ENCODE measurements at places on chromosomes 2 and 18.

- no peaks in the 10 kb centered on the region for H3K27me3 ChIP-seq
- H3K4me1 ChIP-seq: peaks cover 15% of the 10 kb centered on the region
- H3K27ac ChIP-seq: no peak overlapping the region
- no peak for DNase-seq
These were observed 3.6 kb downstream of the LDLRAD4 start for GRCh38 chr18:13221869-13222855.

DNA sequence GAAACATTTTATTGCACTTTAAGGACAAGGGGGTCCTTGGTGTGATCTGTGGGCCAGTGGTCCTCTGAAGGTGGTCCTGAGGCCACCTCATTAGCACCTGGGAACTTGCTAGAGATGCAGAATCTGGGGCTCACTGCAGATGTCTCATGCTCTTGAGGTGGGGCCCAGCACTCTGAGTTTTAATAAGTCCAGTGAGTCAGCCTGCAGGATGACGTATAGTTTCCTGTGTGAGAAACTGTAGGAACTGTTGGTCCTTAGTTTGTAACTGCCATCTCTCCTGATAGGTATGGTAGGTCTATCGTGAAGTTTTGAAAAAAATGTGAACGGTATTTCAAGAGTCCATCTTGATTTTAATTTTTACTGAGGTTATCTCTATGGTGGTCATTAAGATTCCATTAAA is 2.8 kb downstream of the TRPM8 start:
- no peaks in the 10 kb centered on the region for H3K4me1 ChIP-seq
- H3K36me3 ChIP-seq: no peaks in the 10 kb centered on the region
- H3K27me3 ChIP-seq: peaks cover 13% of the 10 kb centered on the region
- H3K4me3 ChIP-seq: no peak overlapping the region

DNA sequence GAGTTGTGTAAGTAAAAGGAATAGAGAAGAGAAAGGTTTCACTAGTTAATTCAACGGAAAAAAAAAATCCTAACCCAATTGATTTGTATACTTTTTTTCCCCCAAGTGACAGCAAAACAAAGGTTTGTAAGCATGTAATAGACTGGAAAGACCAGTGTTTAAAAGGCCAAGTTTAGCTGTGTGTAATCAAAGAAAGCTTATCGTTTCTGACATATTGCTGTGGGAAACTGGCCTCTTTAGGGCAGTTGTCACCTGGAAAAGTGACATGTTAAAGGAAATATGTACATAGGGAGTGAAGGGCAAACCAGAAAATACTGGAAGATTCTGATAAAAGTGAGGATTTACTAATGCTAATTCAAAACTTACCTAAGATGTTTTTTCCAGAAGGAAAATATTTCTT is 45.9 kb upstream of the EPHA4 start:
- no peaks in the 10 kb centered on the region for H3K36me3 ChIP-seq
- no peaks in the 10 kb centered on the region for H3K27me3 ChIP-seq
- no peak for DNase-seq

GRCh38 chr18:74480149-74480651 is 16.0 kb upstream of the CNDP2 start:
- no peak for DNase-seq
- H3K4me1 ChIP-seq: no peaks in the 10 kb centered on the region
- H3K4me3 ChIP-seq: no peak overlapping the region
- H3K27ac ChIP-seq: no peak overlapping the region
- H3K27me3 ChIP-seq: peaks cover 2% of the 10 kb centered on the region

GRCh38 chr2:130251535-130251872 is 53.3 kb upstream of the TUBA3E start:
- H3K4me3 ChIP-seq: no peak overlapping the region
- H3K4me1 ChIP-seq: no peaks in the 10 kb centered on the region
- H3K27ac ChIP-seq: no peak overlapping the region
- no peaks in the 10 kb centered on the region for H3K36me3 ChIP-seq
- DNase-seq: no peak
- no peaks in the 10 kb centered on the region for H3K27me3 ChIP-seq
